H1 (cell line): ENCODE measurements at places on chromosomes 6 and 20.

DNA sequence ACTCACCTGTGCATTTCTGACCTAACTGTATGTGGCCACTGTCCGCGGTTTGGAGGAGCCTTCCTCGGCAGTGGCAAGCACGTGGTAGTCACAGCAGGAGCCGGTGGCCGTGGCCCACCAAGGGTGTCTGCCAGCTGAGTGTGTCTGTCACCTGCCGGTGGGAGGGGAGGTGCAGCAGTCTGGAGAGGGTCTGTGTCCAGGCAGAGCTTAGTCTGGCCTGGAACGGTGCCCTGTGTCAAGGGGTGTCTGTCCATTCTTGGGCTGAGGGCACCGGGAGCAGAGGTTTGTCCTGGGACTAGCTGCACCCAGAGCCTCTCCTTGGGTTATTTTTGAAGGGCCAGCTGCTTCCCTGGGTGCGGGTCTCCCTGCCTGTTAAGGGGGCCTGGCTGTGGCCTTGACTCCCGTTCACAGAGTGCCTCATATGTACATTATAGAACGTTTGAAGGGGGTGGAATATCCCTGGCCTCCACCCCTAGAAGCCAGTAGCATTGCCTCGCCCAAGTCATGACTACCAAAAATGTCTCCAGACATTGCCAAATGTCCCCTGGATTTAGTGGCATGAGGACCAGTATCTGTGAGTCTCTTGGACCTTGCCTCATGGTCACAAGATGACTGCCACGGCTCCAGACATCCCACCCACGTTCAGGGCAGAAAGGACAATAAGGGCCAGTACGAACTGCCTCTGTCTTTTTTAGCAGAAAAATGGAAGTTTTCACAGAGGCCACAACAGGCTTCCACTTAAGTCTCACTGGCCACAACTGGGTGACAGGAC is 5.2 kb downstream of the RBM38 start:
- peaks cover 5% of the 10 kb centered on the region for H3K4me1 ChIP-seq
- no peak for DNase-seq
- H3K27ac ChIP-seq: 0 out of 2 replicates have a peak overlapping the region, but pooled peaks have one; percentile 54
- H3K27me3 ChIP-seq: no peaks in the 10 kb centered on the region
- H3K4me3 ChIP-seq: no peak overlapping the region

- H3K27ac ChIP-seq: no peak overlapping the region
- DNase-seq: no peak
- H3K36me3 ChIP-seq: no peaks in the 10 kb centered on the region
Observed at GRCh38 chr20:47461120-47461685, 40.5 kb upstream of the NCOA3 start.

- no peak for DNase-seq
- no peaks in the 10 kb centered on the region for H3K27me3 ChIP-seq
- no peak overlapping the region for H3K27ac ChIP-seq
- peaks cover 13% of the 10 kb centered on the region for H3K4me1 ChIP-seq
- H3K36me3 ChIP-seq: no peaks in the 10 kb centered on the region
Observed at GRCh38 chr6:158916617-158917016, 83.4 kb downstream of the RSPH3 start.

DNA sequence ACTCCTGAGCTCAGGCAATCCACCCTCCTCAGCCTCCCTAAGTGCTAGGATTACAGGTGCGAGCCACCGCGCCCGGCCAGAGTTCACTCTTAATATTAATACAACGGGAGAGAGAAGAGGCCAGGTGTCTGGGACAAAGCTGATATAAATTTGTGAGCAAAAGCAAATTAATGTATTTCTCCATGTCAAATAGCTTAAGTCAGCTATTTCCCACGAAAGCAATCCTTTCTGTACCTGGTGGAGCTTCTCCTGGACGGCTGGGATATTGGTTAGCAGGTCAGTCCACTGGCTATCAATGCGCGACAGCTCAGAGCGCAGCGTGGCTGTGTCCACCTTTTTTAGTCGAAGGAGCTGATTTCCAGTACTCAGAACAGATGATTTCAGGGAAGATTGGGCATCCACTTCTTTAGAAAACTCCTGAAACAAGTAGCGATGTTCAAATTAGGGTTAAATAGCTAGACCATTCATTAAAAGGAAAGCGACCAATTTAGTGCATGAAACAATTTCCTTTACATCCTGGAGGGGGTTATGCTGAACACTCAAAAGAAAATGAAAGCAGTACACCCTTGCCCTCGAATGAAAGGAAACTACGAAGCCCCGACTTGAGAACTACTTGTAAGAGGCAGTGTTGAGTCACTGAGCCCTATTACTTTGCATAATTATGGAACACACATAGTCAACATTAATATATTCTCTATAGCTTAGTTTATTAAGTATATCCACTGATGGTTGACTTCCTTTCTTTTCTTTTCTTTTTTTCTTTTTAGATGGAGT is 403.4 kb downstream of the SYNE1 start:
- no peak overlapping the region for H3K4me3 ChIP-seq
- H3K27ac ChIP-seq: no peak overlapping the region
- no peak for DNase-seq

DNA sequence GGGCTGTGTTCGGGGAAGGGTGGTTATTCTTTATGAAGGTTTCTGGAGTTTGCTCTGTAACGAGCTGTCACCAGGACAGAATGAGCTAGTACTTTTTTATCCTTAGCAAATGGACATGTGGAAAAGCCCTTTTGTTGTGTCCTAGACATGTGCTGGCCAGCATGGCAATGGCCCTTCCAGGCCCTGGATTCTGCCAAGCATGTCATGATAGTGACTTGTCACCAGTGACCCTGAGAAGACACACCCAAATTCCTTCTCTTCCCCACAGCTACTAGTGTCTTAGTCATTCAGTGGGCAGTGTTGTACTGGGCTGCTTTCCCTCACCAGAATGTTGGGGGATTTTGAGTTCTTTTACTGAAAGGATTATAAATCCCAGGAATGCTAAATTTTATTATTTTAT is 74.0 kb upstream of the XRN2 start:
- H3K4me3 ChIP-seq: no peak overlapping the region
- H3K4me1 ChIP-seq: no peaks in the 10 kb centered on the region
- no peaks in the 10 kb centered on the region for H3K36me3 ChIP-seq
- H3K27ac ChIP-seq: no peak overlapping the region
- no peak for DNase-seq
- no peaks in the 10 kb centered on the region for H3K27me3 ChIP-seq

GRCh38 chr20:17066902-17067301 is 159.9 kb upstream of the PCSK2 start:
- H3K4me1 ChIP-seq: no peaks in the 10 kb centered on the region
- no peaks in the 10 kb centered on the region for H3K36me3 ChIP-seq
- no peak overlapping the region for H3K4me3 ChIP-seq
